ENCODE measurements at places on chromosomes 4 and X.

GRCh38 chr4:91256043-91256442 is 1047.7 kb upstream of the GRID2 start:
- no peak for DNase-seq

DNA sequence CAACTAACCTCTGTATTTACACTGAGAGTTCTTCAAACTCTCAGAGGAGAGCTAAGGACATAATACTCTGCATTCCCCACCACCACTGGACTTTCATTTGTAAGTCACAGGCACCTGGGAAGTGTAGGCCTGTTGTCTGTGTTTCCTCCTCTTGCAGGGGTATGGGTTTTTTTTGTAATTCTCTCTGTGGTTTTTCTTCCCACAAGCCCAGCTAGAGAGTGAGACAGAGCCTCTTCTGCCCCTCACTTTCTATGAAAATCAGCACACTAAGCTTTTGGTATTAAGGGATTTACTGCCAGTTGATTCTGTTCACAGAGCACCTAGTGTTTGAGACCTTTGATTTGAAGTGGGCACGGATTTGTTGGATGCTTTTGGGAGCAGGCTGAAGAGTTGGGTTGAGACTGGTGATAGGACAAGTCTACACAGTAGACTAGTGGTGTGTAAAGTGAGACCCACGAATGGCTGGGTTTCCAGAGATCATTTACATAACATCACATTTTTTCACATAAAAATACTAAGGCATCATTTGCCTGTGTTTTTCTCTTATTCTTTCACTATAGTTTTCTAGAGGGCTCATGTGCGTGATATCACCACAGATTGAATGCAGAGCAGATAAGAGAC is 28.9 kb upstream of the WDR17 start:
- DNase-seq, result no peak

- DNase-seq, result no peak
Measured at GRCh38 chr4:172356016-172356415, 542.8 kb downstream of the GALNTL6 start.

DNA sequence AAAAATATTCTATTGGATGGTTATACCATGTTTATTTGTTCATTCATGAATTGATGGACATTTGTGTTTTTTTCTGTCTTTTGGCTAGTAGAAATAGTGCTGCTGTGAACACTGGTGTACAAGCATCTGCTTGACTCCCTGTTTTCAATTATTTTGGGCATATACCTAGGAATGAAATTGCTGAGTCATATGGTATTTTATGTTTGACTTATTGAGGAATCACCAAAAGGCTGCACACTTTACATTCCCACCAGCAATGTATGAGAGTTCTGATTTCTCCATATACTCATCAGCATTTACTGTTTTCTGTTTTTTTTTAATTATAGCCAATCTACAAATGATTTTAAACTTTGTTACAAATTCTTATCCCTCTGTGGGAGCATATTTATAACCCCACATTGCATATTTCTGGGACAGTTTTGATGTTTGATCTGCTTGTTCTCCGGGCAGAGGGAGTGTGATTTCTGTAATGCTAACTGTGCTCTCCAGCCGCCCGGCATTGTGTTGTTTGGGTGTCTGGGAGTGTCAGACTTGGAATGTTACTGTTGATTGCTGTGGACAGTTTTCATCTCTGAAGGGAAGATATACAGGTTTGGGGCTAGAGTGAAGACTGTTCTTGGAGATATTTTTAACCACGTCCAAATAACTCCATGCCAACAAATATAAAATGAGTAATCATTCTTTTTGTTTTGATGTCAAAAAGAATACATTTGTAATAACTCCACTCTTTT is 60.5 kb upstream of the PGRMC2 start:
- DNase-seq, result no peak

- DNase-seq, result no peak
Measured at GRCh38 chr4:186733778-186734177, 10.1 kb upstream of the FAT1 start.

DNA sequence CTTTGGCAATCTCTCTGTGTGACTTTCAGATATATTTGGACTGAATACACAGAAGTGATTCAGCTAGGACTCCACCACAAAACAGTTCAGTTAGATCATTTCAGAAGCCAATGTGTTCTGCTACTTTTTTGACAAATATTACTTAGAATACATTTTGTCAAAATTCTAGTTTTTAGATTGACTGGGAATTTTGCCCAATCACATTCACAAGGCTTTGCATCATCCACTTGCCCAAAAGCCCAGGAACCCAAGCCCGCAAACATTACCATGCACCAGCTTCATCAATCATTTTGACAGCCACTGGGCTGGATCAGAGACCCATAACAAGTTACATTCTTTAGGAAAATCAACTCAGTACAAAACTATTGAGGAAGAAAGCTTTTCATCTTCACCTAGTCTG is 256.6 kb upstream of the NDST3 start:
- DNase-seq, result no peak

- no peak for DNase-seq
Measured at GRCh38 chr4:1400191-1400805, 5.9 kb downstream of the NKX1-1 start.

- DNase-seq, result no peak
Measured at GRCh38 chr4:188005561-188005960, 10.0 kb downstream of the ZFP42 start.

DNA sequence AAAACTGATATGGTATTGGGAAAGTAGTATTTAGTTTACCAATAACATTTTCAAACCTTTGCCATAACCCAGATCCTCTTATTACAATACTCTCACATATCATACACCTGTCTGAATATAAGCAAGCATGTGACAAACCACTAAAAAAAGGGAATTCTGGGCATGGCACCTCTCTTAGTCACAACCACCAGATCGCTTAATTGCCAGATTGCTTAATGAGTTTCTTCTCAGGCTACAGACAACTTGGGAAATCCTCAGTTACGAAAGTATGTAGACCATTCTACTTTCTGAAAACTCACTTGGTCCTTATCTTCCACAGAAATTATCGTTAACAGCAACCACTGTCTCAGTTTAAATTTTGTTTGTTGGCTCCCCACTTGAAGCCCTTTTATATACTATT is 2.1 kb downstream of the NAF1 start:
- DNase-seq, result no peak

DNA sequence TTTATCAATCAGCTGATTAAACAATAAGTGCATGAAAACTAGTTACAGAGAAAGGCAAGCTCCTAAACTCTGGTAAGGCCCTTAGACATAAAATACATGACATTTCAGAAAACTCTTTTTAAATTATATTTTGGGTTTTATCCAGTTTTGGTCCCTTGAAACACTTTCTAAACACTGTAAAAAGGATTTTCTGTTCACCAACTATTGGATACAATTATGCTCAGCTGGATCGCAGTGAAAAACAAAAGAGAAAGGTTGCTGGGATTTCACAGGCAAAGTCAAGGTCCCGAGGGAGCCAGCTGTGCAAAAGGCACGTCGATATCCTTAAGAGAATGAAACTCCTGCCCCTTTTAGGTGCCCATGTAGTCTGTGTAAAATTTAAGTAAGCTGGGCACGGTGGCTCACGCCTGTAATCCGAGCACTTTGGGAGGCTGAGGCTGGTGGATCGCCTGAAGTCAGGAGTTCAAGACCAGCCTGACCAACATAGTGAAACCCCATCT is 1018.4 kb upstream of the INTU start:
- no peak for DNase-seq

DNA sequence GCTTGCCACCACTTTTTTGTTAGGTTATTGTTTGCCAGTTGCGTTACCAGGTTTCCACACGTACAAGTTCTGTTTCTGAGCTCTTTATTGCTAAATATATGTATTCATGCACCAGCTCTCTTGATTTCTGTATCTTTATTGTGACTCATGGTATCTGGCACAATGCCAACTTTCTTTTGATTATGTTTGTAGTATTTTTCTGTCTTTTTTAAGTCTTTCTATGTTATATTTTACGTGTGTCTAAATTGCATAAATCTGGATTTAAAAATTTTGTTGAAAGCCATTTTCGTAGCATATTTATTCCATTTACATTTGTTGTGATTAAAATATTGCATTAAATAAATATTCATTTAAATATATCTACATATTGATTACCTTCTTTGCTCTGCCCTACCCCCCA is 73.8 kb downstream of the KDM6A start:
- no peak for DNase-seq

DNA sequence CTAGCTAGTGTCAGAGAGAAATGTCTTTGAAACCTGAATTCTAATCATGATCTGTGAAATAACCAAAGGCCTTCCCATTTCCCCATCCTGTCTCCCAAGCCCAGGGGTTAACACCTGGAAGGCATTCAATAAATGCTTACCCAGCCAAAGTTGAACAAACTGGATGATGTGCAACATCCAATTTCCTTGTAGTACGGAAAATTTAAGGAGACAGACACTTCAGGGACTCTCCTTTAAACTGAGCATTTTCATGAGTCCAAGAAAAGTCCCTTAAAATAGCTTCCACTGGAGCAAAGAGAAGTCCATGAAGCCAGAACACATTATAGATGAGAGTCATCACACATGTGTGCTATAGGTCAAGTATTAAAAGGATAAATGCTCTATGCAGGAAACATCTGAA is 271.2 kb downstream of the RAB28 start:
- DNase-seq, result no peak

DNA sequence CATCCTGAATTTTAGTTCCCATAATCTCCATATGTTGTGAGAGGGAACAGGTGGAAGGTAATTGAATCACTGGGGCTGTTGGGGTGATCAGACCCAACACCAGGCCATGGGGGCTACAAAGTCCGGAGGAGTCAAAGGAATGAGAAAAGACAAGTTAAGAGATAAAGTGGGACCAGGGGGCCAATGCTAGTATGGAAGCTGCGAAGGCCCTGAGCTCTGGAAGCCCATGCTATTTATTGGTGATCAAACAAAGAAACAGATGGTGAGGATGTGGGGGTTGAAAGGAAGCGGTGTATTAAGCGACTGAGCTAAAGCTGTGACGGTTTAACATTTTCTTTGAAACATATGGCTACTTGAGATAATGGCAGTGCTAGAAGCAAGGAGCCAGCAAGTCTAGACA is 132.8 kb downstream of the PDGFC start:
- no peak for DNase-seq

- peak; percentile 77 for DNase-seq
Measured at GRCh38 chr4:121950212-121950679, 1.6 kb downstream of the TRPC3 start.

DNA sequence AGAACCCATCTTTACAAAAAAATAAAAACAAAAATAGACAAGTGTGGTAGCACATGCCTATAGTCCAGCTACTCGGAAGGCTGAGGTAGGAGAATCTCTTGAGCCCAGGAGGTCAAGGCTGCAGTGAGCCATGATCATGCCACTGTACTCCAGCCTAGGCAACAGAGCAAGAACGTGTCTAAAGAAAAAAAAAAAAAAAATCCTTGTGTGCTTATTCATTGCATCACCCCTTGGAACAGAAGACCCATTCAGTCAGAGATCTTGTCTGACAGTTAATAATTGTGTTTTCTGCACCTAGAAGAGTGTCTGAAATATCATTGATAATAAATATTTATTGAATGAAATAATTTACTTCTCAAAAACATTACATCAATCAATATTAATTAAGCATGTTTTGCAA is 97.4 kb upstream of the TBL1X start:
- no peak for DNase-seq

- DNase-seq, result no peak
Measured at GRCh38 chr4:168057412-168057811, 34.9 kb upstream of the ANXA10 start.

- DNase-seq, result no peak
Measured at GRCh38 chr4:94412658-94413038, 39.1 kb upstream of the PDLIM5 start.

DNA sequence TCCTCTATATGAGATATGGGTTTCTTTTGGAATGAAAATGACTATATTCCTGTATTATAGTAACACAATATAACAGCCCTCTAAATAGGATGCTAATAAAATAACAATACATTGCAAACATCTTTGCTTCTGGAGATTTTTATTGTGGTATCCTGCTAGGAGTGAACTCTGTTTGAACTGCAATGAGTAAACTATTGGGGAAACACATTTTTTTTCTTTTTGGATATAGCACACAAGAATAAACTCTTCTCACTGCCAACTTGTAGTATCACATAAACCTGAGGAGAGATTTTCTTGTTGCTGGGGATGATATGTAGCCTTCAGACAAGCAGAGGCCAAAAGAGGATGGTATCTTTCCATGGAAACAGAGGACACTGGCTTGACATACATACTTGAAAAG is 238.2 kb downstream of the C4orf33 start:
- DNase-seq, result no peak

- no peak for DNase-seq
Measured at GRCh38 chr4:5894266-5894665, 1.4 kb upstream of the CRMP1 start.

DNA sequence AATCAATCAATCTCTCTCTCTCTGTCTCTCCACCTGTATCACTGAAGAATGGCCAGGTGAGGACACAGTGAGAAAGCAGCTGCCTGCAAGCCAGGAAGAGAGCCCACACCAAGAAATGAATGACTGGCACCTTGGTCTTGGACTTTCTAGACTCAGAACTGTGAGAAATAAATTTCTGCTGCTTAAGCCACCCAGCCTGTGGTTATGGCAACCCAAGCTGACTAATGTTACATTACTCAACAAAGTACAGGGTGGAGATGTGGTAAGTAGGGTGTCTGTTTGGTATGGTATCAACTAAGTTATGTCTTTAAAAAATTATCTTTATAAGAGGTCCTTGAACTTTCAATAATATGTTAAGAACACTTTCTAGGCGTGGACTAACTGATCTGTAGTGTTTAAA is 159.3 kb downstream of the EPHA5 start:
- no peak for DNase-seq

- no peak for DNase-seq
Measured at GRCh38 chr4:76011018-76011670, 3.8 kb upstream of the CXCL9 start.

- peak; percentile 49 for DNase-seq
Measured at GRCh38 chrX:153723351-153724251, 586 bp downstream of the BCAP31 start.

DNA sequence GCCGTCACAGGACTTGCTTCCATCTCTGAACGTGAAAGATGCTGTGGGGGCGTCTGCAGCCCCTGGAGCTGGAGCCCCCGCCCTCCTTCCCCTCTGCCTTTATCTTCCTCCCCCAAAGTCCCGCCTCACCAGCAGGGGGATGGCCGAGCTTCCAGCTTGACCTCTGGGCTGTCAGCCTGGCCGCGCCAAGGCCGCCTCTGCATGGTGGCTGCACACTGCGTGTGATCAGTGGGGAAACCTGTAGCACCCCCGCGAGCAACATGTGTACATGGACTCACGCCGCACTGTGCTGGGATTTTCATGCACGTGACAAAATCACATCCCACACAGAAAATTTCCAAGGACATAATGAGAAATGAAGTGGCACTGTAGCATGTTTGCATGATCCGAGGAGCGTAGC is 26.5 kb upstream of the PSAPL1 start:
- DNase-seq, result no peak
